Hair follicular keratinocyte (primary cell): ENCODE measurements at places on chromosomes 5 and 9. TPM values are rescaled to one million over a fixed set of nuclear protein-coding genes. Genes with fewer than 3 reads are reported as not detected.

TARS1 gene
- 186 and 207 TPM in 2 replicates for total RNA-seq

SERF1A gene
- total RNA-seq = 12.0 and 12.3 TPM in 2 replicates

FOXD4L4 gene
- total RNA-seq = not detected in 2 replicates

EQTN gene
- total RNA-seq = 0.23 TPM in 1 of 2 replicates, not detected in the other

SOX30 gene
- total RNA-seq = not detected in 2 replicates

C7 gene
- 1.6 TPM in 1 of 2 replicates, not detected in the other for total RNA-seq

PPP3R2 gene
- total RNA-seq = not detected in 2 replicates

ITK gene
- total RNA-seq = not detected in 2 replicates

PCDHGA4 gene
- total RNA-seq = 0.08 and 0.15 TPM in 2 replicates

RHOBTB3 gene
- 0.39 and 2.2 TPM in 2 replicates for total RNA-seq

GNE gene
- 16.1 and 20.3 TPM in 2 replicates for total RNA-seq

CD74 gene
- 14.0 and 20.6 TPM in 2 replicates for total RNA-seq

TLX3 gene
- total RNA-seq = 0.23 TPM in 1 of 2 replicates, not detected in the other

SLC22A4 gene
- 1.2 and 2.2 TPM in 2 replicates for total RNA-seq

SLC36A2 gene
- not detected in 2 replicates for total RNA-seq
